ENCODE measurements at places on chromosomes 6 and 20. TPM values are rescaled to one million over a fixed set of nuclear protein-coding genes. Genes with fewer than 3 reads are reported as not detected.

The TTBK1 gene
- total RNA-seq = 0.08 TPM

The SLC44A4 gene
- 0.29 TPM for total RNA-seq

The ENPP1 gene
- 1.9 TPM for total RNA-seq

The MYLK4 gene
- 0.15 TPM for total RNA-seq

The MAS1 gene
- not detected for total RNA-seq

The CCHCR1 gene
- total RNA-seq = 10.1 TPM

The VSTM2L gene
- 10.6 TPM for total RNA-seq

The FAM184A gene
- total RNA-seq = not detected

The TCP11 gene
- total RNA-seq = not detected

The SYCP2L gene
- 3.9 TPM for total RNA-seq

The GPX5 gene
- not detected for total RNA-seq

The RAMACL gene
- 0.20 TPM for total RNA-seq

The EYS gene
- total RNA-seq = not detected

The TRDN gene
- not detected for total RNA-seq

The FLRT3 gene
- total RNA-seq = 1.7 TPM

The BTNL2 gene
- total RNA-seq = not detected

The EPPIN gene
- total RNA-seq = not detected

The EHMT2 gene
- 17.2 TPM for total RNA-seq

The CYP24A1 gene
- 275 TPM for total RNA-seq

The BPIFB1 gene
- total RNA-seq = not detected

The MDFI gene
- total RNA-seq = 0.70 TPM

The TUBB2B gene
- total RNA-seq = 14.6 TPM

The CDH26 gene
- total RNA-seq = 0.54 TPM

The GTF2H4 gene
- 23.2 TPM for total RNA-seq

The BEND6 gene
- 1.8 TPM for total RNA-seq

The CGA gene
- total RNA-seq = not detected

The FERMT1 gene
- 16.7 TPM for total RNA-seq

The FNDC1 gene
- not detected for total RNA-seq

The LCA5 gene
- total RNA-seq = 1.3 TPM

The GPR63 gene
- 0.26 TPM for total RNA-seq

The ZNF343 gene
- total RNA-seq = 11.6 TPM

The AAR2 gene
- 37.6 TPM for total RNA-seq

The PTCRA gene
- not detected for total RNA-seq

The LTB gene
- 0.33 TPM for total RNA-seq

The VNN1 gene
- total RNA-seq = 0.07 TPM

The C4B gene
- 1.5 TPM for total RNA-seq

Measured in A549 treated with ZK216348 at 1 μM for 4 hours (cell line).